Amniotic stem cell (primary cell): ENCODE measurements at places on chromosomes 5 and 9.

DNA sequence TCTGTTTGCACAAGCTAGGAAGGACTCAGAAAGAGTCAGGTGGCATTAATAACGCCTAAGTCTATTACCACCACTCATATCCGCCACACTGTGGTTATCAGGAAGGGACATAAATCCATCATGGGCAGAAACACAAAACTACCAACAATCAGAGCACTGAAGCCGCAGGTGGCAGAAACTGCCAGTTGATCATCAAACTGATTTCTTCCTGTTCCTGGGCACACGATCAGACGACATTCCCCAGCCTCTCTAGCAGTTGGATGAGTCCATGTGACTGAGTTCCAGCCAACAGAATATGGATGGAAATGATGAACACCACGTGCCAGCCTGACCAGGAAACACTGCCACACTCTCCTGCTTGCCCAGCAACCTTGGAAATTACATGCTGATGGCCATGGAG, 181.7 kb downstream of the ELAVL2 start:
- DNase-seq, result no peak

DNA sequence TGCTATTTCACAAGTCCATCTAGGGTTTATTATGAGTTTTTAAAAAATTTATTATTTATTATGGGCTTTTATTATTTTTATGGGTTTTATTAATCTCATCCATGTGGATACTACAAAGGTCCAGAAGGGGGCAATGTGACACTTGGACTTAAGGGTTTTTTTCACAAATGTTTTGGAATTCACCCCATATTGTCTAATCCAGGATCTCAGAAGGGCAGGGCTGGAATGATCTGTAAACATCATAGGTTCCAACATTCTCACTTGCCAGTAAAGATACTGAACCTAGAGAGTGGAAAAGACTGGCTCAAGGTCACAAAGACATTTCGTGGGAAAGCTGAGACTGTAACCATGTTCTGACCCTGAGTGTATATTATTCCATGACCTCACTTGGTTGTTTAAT, 35.6 kb downstream of the NIM1K start:
- no peak for DNase-seq

- DNase-seq, result no peak
These were observed 308.6 kb upstream of the EDIL3 start for GRCh38 chr5:84693256-84693655.

- DNase-seq, result no peak
These were observed 153.3 kb downstream of the YIPF5 start for GRCh38 chr5:144017119-144017518.

GRCh38 chr9:36407122-36407723, 7.2 kb upstream of the RNF38 start:
- no peak for DNase-seq

GRCh38 chr5:32109236-32109635, 64.9 kb downstream of the GOLPH3 start:
- no peak for DNase-seq

DNA sequence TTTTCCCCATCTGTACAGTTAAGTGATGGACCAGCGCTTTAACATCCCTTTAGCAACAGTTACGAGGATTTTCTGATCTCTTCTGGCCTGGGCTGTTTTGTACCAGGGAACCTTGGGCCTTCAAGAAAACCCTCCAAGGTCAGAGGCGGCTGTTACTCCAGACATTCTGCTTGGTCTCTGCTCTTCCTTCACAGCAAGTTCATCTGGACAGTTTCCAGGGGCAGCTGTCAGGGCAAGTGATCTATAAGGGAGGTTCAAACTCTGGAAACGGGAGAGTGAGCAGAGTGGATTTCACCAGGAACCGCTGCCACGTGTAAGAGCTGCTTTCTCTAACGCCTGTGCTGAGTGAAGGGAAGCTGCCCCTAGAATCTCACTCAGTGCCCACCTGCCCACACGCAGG, 36.7 kb downstream of the ZNF618 start:
- no peak for DNase-seq

GRCh38 chr5:17794815-17795214, 160.6 kb downstream of the TAF11L14 start:
- DNase-seq, result no peak

DNA sequence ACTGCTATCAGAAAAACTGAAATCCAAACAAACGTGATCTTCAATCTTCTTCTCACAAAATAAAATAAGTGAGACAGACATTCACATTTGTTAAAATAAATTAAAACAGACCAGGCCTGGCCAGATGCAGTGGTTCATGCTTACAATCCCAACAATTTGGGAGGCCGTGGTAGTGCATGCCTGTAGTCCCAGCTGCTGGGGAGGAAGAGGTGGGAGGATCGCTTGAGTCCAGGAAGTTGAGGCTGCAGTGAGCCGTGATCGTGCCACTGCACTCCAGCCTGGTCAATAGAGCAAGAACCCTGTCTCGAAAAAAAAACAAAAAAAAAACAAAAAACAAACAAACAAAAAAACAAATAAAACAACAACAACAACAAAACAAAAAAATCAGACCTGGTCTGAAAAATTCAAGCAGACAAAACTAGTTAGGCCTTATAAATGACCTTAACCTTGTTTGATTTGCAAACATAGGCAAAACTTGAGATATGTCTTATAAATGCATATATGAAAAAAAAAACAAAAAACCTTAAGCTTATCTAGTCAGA, 10.8 kb downstream of the MAPKAP1 start:
- DNase-seq, result no peak

GRCh38 chr9:129936222-129936621, 101.0 kb downstream of the USP20 start:
- no peak for DNase-seq

GRCh38 chr9:33506626-33507370, 17.3 kb upstream of the ANKRD18B start:
- peak; percentile 83 for DNase-seq

DNA sequence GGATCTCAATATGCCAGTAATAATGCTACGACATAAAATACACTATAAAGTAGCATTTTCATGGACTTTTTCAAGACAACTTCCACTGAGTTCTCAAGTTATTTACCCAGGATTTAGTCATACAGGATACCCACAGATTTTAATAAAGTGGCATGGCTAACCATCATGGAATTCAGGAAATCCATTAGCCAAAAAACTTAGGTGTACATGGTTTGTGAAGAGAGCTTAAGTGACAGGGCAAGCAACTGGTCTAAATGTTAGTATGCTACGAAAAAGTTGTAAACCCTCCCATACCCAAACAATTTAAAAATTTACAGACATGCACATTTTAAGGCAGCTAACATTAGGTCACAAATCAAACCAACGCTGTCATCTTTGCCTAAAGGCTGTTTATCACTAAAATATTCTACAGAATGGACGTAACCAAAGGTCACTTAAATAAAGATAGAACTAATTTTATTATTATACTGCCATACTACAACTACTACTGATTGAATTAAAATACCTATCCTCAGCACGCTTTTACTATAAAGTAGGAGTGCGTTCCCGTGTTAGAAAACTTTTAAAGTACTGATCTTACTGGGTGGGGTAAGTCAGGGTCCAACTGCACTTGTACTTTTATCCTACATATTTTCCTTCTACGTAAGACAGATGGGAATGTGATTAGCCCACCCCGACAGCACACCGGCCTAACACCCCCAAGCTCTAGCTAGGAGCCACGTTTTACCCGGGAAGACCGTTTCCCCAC, 1.1 kb downstream of the UBTD2 start:
- DNase-seq, result no peak

GRCh38 chr9:1404940-1405339, 354.8 kb downstream of the DMRT2 start:
- no peak for DNase-seq

DNA sequence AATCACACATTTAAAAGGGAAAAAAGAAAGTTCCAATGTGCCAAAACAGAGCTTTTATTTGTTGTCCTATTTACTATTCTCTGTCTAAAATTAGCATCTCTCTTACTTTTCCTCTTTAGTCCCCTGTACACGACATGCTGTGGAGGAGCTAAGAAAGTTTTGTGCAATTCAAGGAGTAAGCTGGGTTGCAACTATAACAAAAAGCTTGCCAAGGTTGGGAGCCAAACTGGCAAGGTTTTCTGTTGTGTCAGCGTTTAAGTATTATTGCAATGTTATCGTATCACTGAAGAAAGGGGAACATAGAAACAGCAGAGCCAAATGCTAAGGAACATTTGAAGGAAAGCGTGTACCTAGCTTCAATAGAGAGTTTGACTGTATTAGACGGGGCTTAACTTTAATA, 680.8 kb downstream of the CETN3 start:
- no peak for DNase-seq

DNA sequence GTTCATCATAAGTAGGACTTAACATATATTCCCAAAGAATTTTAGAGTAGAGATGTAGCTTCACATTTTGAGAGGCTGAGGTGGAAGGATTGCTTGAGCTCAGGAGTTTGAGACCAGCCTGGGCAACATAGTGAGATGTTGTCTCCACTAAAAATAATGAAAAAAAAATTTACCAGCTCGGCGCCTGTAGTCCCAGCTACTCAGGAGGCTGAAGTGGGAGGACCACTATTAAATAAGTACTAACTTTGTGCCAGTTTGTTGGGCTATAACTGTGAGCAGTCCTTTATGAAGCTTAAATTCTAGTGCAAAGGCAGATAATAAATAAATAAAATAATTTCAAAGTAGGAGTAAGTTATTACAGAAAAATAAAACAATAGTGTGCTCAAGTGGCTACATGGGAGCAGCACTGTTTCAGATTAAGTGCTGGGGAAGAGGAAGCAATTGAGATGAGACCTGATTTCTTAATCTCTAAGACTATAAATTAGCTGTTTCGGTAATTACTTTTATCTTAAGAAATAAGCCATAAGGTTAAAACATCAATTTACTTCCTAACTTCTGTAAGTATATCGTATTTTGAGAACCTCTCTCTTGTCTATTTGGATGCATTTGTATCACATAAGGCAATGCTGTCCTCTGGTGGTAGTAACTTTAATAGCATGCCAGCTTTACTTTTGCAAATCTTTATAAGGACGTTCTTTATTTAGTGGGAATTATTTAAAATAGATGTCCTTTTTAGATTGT, 98.9 kb downstream of the CSNK1G3 start:
- DNase-seq, result peak; percentile 32

DNA sequence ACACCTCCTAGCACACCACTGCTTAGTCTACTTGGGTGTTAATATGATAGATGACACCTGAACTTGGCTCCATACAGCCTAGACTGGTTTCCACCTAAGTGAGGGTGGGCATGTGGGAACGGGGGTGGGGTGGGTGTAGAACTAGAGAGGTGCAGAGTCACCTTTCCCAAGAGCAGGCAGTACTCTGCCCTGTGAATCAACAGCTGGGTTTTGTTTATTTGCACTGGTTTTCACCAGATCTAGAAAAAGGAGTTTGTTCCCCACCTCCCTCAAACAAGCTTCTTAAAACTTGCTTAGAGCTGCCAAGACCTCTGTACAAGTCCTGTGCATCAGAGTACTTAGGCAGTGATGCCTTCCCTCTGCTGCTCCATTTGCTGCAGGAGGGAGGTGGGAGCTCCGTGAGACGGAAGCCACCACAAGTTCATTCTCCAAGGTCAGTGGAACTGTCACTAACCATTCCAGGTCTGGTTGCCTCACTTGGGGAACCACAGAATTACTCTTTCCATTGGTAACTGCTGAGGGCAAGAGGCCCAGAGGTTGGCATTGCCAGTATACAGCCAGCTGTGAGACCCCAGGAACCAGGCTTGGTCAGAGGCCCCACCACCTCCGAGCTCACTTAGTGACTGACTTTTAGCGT, 163.5 kb downstream of the NR3C1 start:
- DNase-seq, result no peak

DNA sequence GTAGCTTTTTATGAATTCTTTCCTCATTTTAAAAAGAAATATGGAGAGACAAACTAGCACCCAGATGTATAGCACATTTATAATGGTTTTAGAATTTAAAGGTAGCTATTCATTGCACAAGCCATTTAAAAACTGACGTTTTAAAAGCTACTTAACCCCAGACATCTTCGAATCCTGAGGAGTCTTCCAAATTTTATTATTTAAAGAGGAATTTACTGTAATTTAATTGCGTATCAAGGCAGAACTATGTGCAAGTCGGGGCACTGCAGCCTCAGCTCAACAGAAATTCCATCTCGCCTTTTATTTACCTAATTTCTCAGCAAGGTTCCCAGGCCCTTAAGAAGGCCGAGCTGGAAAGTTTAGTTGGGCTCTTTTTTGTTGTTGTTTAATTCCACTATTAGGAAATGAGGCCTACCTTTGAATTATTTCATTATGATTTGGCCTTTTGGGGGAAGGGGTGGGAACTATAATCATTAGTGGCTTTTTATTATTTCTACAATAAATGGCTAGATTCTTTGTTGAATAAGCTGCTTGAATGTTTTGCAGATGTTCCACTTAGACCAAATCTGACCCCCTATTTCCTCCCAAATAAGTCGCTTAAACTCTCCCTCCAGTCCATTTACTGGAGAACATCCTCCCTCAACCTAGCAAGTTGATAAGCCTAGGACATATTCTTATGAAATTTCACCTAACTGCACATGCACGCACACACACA, 20.2 kb downstream of the NR2F1 start:
- DNase-seq, result no peak

GRCh38 chr9:21802418-21803000, at the start of gene MTAP:
Gene MTAP (plus strand): TSS chr9:21802636. CDS start chr9:21802749, 113 bp downstream.
- DNase-seq, result peak; percentile 72

GRCh38 chr5:4083591-4084337, 488.1 kb downstream of the IRX1 start:
- DNase-seq, result no peak

DNA sequence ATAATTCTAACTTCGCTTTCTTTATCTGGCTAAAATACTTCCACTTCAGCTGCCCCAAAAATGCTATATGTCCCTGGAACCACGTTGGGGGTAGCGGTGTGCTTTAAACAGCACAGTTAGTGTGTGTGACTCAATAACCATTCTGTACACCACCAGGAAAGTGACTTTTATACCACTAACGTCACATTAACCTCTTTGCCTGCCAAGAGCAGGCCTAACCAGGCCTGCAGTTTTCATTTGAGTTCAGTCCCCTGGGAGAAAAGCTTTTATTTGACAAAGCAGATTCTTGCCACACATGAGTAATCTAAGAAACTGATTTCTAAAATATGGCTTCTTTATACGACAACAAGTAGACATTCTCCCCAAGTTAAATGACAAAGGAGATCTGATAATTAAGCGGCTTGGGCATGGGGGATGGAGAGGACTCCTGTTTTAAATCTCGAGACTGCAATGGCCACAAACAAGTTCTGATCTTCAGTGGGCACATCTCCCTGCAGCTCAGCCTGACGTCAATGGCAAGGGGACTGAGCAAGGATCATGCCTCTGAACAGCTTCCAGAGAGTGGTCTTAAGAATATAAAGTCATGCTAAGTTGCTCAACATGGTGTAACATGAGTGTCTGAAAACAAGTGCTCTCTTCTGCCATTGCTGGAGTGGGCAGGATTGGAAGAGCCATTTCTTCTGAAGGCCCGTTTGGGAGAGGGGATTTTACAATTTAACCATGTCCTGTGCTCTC, 91.8 kb downstream of the GLIS3 start:
- DNase-seq, result no peak

- DNase-seq, result no peak
These were observed 6.5 kb upstream of the RNF145 start for GRCh38 chr5:159215886-159216285.

GRCh38 chr5:9347541-9348295, 198.2 kb downstream of the SEMA5A start:
- DNase-seq, result no peak

- no peak for DNase-seq
These were observed 30.2 kb upstream of the TBCA start for GRCh38 chr5:77806213-77806843.

- DNase-seq, result no peak
These were observed 1915.7 kb upstream of the CDH9 start for GRCh38 chr5:28954074-28954473.
